Amniotic epithelial cell (primary cell): ENCODE measurements at places on chromosomes 16 and 17.

- DNase-seq: peak; percentile 52
Observed at GRCh38 chr16:47260503-47260902, 116.8 kb upstream of the NETO2 start.

DNA sequence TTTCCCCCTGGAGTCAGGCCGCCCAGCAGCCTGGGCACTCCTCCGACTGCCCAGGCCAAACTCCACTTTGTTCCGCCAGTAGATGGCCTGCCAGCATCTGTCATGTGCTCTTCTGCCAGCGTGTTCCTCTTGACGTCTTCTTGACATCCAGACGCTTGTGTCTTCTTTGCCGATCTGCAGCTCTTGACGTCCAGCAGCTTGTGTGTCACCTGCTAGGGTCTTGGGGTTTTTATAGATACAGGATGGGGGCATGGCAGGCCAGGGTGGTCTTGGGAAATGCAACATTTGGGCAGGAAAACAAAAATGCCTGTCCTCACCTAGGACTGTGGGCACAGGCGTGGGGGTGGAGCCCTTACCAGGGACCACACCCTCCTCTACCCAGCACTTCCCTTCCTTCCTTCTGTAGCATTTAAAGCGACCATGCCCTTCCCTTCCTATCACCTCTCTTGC, 88.7 kb downstream of the BMERB1 start:
- no peak for DNase-seq

DNA sequence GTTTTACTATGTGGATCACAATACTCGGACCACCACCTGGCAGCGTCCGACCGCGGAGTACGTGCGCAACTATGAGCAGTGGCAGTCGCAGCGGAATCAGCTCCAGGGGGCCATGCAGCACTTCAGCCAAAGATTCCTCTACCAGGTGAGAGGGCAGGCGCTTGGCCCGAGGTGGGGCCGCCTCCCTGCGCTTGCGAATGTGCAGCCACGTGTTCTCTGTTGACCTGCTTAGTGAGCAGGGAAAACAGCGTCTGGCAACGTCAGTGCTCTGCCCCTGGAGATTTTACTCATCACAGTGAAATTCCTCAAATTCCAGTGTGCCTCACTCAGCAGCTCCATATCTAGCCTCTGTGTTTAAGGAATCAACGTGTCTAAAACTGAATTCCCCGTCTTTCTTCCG, 33.4 kb upstream of the CLEC18A start:
- DNase-seq: peak; percentile 97

- no peak for DNase-seq
Observed at GRCh38 chr16:64754279-64754678, 367.6 kb downstream of the CDH11 start.

DNA sequence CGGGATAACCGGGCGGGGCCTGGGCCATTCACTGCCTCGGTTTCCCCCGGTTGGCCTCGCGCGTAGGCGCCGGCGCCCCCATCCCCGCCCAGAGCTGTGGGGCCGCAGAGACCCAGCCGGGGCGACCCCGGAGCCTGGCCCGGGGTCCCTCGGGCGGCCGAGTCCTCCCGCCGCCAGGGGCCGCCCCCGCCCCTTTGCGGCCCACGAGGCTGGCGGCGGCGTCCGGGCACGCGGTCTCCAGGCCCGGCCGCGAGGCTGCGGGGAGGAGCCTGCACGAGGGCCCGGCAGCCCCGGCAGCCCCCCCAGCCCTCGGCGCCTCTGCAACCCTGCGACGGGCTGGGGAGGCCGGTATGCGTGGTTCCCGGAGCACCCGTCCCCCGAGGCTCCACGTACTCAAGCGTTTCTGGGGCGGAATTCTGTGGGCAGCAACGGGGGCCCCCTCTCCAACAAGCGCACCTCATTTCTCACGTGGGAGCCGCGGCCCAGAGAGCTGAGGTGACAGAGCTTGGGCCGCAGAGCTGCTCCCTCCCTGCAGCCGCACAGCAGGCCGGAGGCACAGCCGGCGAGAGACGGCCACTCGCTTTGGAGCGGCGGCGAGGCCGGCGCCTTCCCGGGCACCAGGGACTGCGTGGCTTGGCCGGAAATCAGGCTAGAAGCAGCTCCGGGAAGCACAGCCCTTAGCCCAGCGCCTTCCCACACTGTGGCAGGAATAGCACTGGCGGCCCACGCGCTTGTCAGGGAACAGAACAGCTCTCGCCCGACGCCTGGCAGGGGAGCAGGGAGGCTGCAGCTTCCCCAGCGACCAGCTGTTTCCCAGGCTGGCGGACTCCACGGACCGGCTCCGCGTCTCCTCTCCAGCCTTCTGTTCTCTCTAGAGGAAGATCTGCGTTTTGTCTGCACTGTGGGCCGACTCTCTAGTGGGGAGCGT, 867 bp upstream of the LIMD2 start:
- peak; percentile 49 for DNase-seq

- DNase-seq: no peak
Observed at GRCh38 chr17:64109400-64109799, 20.5 kb downstream of the ERN1 start.

DNA sequence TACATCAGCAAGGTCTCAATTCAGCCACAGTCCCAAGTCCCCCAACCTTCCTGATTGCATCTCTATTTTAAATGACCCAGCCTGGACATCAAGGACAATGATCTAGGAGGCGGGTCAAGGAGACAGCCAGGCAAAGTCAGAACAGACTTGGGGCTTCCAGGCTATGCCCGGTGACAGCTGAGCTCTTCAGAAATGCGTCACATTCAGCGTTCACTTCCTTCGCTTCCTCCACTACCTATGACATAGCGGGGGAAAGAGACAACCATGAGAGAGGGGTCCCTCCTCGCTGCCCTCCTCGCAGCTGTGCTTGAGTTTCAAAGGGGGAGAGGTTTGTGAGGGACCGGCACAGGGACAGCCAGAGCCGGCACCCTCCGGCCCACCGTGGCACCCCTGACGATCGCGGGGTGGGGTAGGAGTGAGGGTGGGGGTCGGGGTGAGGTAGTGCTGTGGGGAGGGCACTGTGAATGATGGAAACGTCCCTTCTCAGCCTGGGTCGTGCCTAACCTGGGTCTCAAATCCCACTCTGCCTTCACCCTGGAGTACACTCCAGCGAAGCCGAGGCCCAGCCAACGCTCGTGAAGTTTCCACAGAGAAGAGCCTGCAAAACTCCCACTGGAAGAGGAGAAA, 12.3 kb upstream of the LGALS3BP start:
- DNase-seq: no peak

DNA sequence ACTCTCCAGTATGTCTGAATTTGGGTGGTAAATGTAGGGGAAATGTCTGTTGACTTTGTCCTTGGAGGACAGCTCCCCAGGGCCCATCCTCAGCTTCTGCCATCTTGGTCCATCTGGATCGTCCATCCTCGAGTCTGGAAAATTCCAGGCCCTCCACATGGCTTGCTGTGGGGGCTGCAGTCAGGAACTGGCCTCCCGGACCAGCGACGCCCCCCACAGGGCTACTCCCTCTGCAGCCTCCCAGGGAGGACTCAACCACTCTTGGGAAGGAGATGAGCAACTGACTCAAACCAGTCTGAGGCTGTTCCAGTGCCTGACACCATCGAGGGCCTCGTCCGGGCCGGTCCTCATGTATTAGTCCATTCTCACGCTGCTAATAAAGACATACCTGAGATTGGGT, 5.5 kb upstream of the ZG16B start:
- DNase-seq: no peak

- no peak for DNase-seq
Observed at GRCh38 chr16:48184681-48185080, 28.9 kb upstream of the ABCC12 start.

DNA sequence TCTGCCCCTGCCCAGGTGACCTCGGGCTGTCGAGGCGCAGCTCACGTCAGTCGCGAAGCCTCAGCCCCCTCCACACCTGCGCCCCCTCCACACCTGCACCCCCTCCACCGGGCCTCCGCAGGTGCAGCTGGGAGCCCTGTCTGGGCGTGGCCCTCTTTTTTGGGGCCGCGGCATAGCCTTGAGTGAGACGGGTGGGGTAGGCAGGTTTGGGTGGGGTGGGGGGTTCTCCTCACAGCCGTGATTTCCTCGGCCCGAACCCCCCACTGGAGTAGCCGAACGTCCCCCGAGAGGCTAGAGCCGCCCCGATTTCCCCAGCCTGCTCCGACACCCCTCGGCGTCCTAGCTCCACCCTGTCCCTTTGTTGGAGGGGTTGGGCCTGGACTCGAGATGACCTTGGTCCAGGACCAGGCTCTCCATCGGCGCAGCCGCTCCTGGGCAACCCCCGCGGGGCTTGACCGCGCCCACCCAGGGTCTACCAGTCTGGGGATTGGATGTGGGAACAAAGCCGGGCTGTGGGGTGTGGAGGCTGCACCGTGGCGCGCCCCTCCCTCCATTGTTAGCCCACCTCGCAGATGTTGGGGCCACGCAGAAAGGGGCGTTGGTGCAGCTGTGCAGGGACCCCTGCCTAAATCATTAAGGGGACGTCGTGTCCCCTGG, 626 bp downstream of the TUBB3 start:
- DNase-seq: no peak

- peak; percentile 44 for DNase-seq
Observed at GRCh38 chr17:67629971-67630320, 87.8 kb upstream of the NOL11 start.

DNA sequence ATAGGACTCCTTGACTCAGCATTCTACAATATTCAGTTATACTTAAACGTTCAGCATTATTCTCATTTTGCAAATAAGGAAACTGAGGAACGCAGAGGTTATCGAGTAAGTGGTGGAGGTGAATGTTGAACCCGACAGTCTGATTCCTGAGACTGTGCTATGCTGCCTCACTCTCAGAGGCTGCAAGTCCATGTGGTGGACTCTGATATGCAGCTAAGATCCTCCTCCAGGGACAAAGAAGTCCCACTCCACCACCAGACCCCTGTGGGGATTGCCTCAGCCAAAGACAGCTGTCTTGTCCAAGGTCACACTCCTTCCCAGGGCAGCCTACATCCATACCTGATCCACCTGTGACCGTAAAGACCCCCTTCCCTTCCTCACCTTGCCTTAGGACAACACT, 37.5 kb downstream of the ACSM2B start:
- no peak for DNase-seq

DNA sequence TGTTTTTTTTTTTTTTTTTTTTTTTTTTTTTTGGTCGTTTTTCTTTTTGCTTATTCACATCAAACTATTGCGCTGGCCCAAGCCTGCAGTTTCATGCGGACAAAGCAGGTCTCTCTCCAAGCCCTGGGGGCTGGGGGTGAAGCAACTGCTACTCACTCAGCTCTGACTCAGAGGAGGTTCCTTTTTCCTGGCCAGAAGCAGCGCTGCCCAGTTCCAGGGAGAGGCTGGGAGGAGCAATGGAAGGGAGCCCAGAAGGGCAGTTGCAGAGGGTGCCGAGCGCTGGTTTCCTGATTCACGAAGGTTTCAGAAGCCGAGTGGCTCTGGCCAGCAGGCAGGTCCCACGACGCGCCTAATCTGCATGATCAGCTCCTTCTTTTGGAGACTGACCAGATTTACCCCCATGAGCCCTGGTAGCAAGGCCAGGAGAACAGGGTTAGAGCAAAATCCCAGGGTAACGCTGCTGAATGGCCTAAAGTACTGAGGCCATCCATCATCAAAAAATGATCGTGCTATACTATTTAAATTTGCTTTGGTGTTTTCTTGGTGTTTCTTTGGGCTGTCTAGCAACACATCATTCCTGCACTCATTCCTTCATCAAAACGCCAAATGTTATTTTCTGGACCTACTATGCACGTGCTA, 144.7 kb upstream of the SOX9 start:
- peak; percentile 95 for DNase-seq

DNA sequence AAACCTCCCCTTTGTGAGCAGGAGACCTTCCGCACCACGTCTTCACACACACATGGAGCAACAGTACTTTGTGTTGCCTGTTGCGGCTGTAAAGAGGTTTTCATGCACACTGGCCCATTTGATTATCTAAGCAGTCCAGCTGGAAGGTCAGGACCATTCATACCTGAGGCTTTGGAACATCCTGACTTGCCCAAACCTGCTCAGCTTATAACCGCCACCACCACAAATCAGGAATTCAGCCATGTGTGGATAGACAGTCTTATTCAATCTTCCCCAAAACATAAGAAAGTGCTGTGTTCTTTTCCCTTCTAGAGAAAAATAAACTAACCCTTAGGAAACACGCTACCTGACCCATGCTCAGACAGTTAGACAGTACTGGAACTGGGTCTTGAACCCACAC, 81.6 kb upstream of the XYLT1 start:
- no peak for DNase-seq

GRCh38 chr17:36614933-36615332, 13.6 kb downstream of the MRM1 start:
- no peak for DNase-seq

- peak; percentile 88 for DNase-seq
Observed at GRCh38 chr16:75254359-75254837, 3.0 kb upstream of the BCAR1 start.

- DNase-seq: no peak
Observed at GRCh38 chr17:8781776-8782175, 17.4 kb downstream of the MFSD6L start.

GRCh38 chr17:879546-880442, 97.6 kb downstream of the MRM3 start:
- peak; percentile 87 for DNase-seq

GRCh38 chr16:3654249-3654991, at the start of gene DNASE1:
DNASE1 (plus strand) TSS chr16:3654691; CDS start chr16:3655374, 683 bp downstream.
- peak; percentile 59 for DNase-seq

GRCh38 chr17:72124438-72124775, 3.6 kb downstream of the SOX9 start:
- DNase-seq: no peak

- no peak for DNase-seq
Observed at GRCh38 chr16:88991813-88992350, 14.9 kb upstream of the CBFA2T3 start.

GRCh38 chr17:63826468-63827001, 696 bp upstream of the PSMC5 start:
- peak; percentile 33 for DNase-seq

- DNase-seq: no peak
Observed at GRCh38 chr16:35523991-35524390, 2064.6 kb downstream of the TP53TG3F start.

GRCh38 chr16:66637806-66638205, 33.3 kb downstream of the CMTM3 start:
- DNase-seq: no peak

DNA sequence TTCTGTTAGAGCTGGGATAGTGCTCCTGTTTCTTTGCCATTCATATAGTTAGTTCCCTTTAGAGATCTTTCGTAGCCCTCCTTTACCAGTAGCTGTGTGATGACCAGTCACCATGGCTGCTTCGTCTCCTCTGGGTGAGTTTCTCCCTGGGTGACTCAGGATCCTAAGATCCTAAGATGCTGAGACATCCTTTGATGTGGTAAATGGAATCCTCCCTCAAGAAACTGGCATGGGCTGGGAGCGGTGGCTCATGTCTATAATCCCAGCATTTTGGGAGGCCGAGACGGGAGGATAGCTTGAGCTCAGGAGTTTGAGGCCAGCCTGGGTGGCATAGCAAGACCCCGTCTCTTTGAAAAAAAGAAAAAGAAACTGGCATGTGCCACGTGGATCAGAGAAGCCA, 5.9 kb downstream of the PHAF1 start:
- DNase-seq: peak; percentile 86
